ENCODE measurements at places on chromosomes 16 and 17.

DNA sequence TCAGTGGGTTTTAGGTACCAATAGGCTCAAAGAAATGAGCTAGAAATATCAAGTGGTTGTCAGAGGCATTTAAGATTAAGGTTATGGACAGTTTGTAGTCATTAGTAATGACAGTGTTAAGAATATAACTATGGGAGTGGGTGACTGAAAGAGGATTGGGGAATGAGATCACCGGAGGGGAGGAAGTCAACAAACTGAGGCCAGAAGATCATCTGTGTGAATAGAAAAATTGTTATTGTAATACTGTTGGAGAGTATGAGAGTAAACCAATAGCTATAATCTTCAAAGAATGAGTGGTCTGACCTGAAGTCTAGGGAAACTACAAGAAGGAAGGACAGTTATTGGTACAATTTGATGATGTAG lies 197.1 kb downstream of the TANC2 start:
- no peak for DNase-seq

DNA sequence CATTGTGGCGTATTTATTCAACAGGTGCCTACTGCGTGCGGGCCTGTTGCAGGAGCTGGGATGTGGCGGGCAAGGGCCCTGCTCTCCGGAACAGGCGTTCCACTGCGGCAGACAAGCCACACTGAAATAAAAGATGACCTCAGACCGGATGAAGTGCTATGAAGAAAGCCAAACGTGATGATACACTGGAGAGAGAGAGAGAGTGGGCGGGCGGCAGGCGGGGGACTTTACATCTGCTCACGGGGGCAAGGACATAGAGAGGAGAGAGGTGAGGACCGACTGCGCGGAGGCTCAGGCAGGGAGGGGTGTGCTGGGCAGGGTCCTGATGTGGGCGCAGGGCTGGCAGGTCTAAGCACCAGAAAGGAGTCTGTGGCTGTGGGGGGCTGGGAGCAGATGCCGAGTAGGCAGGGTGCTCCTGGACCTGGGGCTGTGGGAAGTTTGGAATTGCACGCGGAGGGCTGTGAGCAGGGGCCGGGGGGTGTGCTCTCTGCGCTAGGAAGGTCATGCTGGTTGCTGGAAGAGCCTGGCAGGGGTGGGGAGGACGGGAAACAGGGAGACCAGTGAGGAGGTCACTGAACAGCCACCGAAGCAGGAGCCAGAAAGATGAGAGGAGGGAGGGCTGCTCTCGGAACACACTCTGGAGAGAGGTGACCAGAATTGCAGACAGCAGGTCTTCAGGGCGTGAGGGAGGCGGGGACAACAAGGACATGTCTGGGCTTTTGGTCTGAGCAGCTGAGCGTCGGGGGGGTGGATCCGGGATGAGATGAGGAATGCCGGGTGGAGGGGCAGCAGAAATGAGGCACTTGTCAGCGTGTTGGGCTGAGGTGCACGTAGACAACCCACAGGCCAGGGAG lies 9.9 kb downstream of the MXRA7 start:
- no peak for DNase-seq

DNA sequence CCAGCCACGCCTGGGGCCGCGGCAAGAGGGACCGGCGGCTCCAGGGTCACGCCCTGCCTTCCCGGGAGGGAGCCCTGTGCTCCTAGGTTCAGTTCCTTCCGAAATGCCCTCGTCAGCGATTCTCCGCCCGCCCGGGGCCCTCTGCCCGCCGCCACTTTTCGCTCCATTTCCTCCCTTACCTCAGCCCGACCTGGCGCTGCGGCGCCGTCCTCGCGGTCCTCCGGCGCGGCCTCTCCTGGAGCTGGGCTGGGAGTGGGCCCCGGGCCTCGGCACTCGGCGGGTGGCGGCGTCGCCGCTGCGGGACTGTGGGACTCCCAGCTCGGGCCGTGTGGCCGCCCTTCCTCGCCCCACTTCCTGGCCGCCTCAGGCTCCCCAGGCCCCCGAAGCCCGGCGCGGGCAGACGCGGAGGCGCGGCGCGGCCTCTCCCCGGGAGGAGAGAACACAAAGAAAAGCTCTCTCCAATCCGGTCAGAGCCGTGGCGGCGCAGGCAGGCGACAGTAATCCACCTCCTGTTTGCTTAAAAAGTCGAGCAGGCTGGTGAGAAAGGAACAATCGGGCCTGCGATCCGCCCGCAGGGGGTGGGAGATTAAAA lies 1.6 kb downstream of the BAHCC1 start:
- DNase-seq, result no peak

GRCh38 chr17:68011199-68011665 lies 15.0 kb upstream of the C17orf58 start:
- peak; percentile 71 for DNase-seq

DNA sequence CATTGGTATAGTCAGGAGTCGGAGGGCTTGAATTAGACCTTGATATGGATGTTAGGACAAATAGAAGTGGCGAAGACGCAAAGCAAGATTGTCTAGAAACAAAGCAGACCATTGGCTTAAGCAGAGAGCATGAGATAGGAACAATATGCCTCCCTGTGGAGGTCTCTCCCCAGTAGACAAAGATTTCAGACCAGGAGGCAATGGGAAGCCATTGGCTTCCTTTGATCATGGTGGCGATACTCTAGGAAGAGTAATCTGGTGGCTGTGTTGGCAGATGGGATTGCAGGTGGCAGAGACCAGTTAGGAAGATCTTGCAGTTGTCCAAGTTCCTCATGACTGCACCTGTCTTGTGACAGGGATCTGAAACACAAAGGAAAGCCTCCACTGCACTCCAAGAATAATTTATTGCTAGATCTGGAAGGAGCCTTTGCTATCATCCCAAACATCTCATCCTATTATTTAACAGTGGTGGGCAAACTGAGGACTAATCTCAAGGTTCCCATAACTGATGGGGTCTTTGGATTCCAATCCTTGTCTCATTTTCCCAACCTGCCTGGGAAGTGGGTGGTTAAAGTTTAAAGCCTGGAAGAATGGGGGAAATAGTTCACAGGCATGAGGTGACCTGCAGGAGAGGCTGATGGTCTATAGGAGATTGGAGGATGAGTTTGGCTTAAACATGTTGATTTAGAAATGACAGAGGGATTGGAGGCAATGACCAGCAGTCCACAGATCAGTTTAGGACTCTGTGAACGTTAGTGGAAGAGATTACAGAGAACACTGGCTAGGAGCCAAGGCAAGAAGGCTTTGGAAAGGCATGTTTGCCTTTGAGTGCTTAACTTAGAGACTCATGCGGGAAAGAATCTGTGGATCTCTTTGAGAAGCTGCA lies 37.0 kb downstream of the HLF start:
- peak; percentile 58 for DNase-seq

GRCh38 chr17:76532072-76532651 lies 5.3 kb downstream of the CYGB start:
- no peak for DNase-seq

- no peak for DNase-seq
Measured at GRCh38 chr17:13595599-13595899, 6.2 kb downstream of the HS3ST3A1 start.

DNA sequence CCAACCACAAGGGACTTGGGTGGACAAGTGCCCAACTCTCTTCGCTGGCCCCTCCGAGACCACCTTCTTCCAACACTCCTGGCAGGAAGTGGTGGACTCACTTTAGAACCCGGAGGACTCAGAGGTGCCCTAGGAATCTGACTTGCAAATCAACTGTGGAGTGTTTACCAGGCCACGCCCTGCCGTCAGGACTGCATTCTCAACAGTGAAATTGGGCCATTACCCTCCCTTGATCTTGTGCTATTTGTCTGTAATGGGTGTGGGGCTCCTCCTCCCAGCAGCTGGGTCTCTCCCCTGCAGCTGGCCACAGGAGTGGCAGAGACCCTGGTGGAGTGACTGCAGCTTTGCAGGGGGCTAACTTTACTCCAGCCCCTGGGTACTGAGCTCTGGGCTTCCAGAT lies 212.2 kb upstream of the RPL38 start:
- DNase-seq, result no peak

GRCh38 chr16:46632778-46633733 lies 11.9 kb upstream of the SHCBP1 start:
- DNase-seq, result peak; percentile 72

DNA sequence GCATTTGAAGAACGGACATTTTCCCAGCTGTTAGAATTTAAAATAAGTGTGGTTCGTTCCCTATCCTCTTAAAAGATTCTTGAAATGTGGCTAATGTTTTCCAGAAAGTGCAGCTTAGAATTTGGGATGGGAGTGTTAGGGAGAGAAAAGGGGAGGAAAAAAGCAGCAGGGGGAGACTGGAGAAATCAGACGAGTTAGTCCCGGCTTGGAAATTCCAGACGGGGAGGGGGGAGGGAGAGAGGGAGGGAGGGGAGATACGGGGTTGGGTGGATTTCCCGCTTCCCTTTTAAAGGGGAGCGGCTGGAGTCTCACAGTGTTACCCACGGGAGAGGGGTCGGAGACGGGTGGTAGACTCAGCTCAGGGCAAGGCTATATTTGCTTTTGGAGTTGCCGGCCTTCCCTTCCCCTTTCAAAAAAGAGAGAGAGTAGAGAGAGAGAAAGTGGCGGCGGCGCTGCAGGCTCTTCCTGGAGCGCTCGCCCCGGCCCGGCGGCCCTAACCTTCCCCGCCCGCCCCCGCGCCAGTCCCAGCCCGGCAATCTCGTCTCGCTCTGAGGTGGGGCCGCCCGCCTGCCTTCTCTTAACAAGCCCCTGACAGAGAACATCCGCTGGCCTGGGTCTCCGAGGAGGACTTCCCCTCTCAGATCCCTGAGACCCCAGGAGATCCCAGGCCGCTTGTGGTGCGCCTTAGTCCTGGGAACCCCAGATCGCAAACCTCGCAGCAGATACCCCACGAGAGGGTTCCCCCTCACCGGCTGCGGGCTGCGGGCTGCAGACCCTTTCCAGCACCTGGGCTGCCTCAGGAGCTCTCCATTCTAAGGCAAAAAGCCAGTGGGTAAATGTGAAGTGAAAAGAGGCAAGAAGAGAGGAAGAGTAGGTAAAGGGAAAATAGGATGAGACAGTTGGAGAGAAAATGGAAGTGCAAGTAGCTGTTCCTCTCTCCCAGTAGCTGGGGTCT lies 6.6 kb downstream of the IGF2BP1 start:
- DNase-seq, result no peak

- no peak for DNase-seq
Measured at GRCh38 chr16:75423723-75424104, 9.6 kb downstream of the CFDP1 start.

DNA sequence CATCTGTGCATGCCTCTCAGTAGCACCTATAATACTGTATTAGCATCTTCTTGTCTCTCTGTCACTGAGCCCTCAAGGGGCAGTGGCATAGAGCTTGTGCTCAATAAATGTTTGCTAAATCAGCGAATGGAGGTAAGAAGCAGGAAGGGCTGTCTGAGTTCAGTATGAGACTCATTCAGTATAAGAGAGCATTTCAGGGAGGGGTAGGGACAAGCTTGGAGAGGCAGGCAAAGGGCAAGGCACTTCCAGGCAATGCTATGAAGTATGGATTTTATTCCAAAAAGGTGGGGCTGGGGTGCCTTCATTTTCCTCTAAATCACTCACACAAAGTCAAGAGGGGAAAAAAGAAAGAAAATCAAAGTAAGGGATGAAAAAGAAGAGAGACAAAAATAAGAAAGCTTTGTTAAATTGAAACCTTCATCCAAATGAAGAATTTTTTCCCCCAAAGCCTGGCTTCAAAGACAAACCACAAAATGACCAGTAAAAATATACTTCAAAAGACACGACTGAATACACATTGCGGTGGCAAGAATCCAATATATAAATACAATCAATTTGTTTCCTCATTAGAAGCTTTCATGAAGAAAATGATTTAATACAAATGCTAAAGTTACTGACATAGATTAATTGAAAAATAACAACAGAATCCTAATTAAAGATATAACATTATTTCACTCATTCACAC lies 51.2 kb downstream of the SKAP1 start:
- no peak for DNase-seq

DNA sequence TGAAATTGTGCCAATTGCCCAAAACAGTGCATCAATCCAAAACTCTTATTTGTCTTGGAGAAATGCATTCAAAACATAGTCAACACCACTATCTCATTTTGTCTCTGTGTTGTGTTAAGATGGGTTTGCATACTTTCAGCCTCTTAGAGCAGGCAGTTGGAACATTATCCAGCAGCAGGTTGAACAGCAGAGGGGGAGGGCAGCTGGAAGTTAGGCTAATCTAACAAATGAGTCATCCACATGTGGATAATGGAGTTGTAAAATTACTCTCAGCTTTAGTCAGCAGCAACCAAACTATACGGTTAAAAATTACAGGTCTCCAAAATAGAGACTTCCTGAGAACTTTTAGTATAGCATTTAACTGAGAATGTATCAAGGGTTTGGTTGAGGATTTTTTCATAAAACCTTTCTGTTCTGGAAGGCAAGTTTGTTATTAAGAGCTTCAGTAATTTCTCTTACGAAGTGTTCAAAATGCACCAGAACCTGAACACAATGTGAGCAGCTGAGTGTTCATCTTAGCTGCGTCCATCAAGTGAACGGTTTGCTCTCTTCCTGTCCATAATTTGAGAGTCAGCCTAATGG lies 46.3 kb downstream of the PRKCA start:
- DNase-seq, result no peak

- DNase-seq, result no peak
Measured at GRCh38 chr17:2385240-2386210, 15.3 kb downstream of the MNT start.

- DNase-seq, result no peak
Measured at GRCh38 chr17:65297916-65298315, 160.7 kb downstream of the RGS9 start.

GRCh38 chr16:79190542-79190941 lies 410.0 kb downstream of the MAF start:
- DNase-seq, result no peak

DNA sequence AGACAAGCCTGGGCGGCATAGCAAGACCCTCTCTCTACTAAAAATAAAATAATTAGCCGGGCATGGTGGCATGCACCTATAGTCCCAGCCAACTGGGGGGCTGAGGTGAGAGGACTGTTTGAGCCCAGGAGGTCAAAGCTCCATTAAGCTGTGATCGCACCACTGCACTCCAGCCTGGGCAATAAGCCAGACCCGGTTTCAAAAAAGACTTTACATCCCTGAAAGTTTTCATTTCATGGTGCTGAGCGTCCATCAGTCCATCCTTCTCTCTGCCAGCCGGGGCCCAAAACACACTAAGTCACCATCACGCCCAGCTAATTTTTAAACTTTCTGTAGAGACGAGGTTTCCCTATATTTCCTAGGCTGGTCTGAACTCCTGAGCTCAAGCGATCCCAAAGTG lies 10.6 kb downstream of the RAB40B start:
- DNase-seq, result no peak

GRCh38 chr16:86768999-86769398 lies 190.7 kb downstream of the FOXL1 start:
- DNase-seq, result no peak

- no peak for DNase-seq
Measured at GRCh38 chr17:19262650-19263631, 25.8 kb downstream of the EPN2 start.
